ENCODE measurements at places on chromosomes 5 and 9. TPM values are rescaled to one million over a fixed set of nuclear protein-coding genes. Genes with fewer than 3 reads are reported as not detected.

The PTGS1 gene
- 109 TPM for total RNA-seq

The IFNE gene
- total RNA-seq, result 1.8 TPM

DNA sequence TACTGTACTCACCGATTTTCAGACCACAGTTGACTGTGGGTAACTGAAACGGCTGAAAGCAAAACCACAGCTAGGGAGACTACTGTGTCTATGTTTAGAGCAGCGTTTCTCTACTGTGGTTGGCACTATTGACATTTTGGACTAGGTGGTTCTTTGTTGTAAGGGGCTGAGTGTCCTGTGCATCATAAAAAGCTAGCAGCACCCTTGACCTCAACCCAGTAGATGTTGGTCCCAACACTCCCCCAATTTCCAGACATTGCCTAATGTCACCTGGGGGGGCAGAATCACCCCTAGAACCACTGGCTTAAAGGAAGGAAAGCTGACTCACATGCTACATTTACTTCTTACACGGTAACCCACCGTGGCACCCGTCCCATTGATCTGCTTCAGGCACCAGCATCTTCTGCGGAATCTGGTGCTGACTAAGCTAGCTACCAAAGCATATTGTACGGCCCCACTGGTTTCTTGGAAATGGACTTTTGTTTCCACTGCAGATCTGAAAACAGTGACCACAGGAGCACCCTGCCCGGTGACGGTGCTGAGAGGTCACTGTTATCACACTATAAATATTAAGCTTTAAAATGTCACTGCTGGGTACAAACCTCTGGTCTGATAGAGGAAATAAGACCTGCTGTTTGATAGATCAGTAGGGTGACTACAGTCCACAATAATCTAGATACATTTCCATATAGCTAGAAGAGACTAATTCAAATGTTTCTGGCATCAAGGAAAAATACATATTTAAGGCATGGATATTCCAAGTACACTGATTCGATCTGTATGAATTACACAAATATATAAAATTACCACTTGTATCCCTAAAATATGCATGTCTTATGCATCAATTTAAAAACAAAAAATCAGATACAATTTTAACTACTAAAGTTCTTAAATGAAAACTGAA, 151.4 kb downstream of the HSD17B3 start:
- H3K4me3 ChIP-seq, result no peak overlapping the region
- no peaks in the 10 kb centered on the region for H3K36me3 ChIP-seq
- H3K4me1 ChIP-seq, result no peaks in the 10 kb centered on the region
- no peak for DNase-seq
- H3K27me3 ChIP-seq, result peaks cover 23% of the 10 kb centered on the region

DNA sequence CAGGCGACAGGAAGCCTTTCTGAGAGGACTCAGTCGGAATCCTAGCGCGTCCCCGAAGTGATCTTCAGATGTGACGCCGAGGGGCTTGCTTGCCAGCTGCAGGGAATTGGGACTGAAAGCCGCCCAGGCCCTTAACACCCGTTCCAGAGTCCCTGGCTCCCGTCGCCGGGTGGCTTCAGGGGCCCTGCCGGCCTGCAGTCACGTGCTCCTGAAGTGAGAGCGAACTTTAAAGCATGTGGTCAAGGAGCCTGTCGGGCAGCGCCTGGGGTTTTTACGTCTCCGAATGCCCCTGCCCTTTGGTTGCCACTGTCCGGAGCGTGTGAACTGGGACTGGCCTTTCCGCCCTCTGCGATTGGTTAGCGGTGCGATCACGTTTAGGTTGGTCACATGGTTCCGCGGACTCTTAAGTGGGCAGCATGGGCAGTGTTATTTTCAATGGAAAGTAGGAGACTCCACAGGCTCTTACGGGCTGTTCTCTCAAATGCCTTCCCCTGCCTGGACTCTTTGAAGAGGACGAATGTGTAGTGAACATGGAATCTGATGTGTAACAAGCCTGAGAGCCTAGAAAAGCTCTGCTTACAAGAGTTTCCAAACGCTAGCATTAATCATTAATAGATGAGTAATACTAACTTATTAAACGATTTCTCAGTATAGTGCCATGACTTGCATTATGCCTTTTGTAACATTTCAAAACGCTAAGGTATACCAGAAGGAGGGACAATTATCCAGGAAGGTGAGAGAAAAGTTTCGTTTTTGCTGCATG, 1.9 kb downstream of the VLDLR start:
- no peaks in the 10 kb centered on the region for H3K27me3 ChIP-seq
- peak; percentile 47 for DNase-seq
- no peaks in the 10 kb centered on the region for H3K36me3 ChIP-seq
- peak overlapping the region; percentile 85 for H3K4me3 ChIP-seq
- H3K4me1 ChIP-seq, result peaks cover 24% of the 10 kb centered on the region

DNA sequence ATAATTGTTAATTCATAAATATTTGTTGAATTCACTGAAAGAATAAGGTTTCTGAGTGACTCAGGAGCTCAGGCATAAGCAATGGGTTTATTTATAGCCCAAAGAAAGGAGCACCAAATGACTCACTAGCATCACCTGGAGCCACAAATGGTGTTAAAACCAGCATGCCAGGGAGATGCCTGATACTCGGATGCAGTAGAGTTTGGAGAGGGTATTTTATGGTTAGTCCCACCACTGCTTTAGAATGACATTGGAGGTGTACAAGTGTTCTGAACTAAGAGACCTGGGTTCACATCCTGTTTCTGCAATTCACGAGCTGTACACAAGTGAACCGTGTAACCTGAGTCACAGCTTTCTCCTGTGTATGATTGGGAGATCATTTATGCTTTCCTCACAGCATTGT, 25.2 kb downstream of the CCL28 start:
- H3K27ac ChIP-seq, result no peak overlapping the region
- peaks cover 5% of the 10 kb centered on the region for H3K27me3 ChIP-seq
- no peak for DNase-seq
- no peak overlapping the region for H3K4me3 ChIP-seq
- peaks cover 9% of the 10 kb centered on the region for H3K4me1 ChIP-seq
- H3K36me3 ChIP-seq, result no peaks in the 10 kb centered on the region

DNA sequence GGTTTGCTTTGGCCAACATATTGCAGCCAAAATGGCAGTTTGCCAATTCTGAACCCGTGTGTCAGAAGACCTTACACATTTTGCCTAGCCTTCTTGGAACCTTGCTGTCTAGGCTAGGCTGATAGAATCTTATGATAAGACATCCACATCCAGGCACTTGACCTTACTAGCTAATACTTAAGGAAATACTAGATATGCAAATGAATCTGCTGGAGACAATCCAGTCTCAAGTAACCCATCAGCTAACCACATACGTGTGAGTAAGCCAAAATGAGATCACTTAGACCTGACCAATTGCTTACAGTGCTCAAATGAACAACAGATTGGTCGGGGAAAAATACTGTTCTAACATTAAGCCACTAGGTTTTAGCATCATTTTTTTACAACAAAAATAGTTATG, 1504.6 kb upstream of the CDH9 start:
- H3K27me3 ChIP-seq, result no peaks in the 10 kb centered on the region
- no peaks in the 10 kb centered on the region for H3K4me1 ChIP-seq
- no peaks in the 10 kb centered on the region for H3K36me3 ChIP-seq
- no peak overlapping the region for H3K27ac ChIP-seq
- H3K4me3 ChIP-seq, result no peak overlapping the region

GRCh38 chr9:3993773-3994172, 306.1 kb downstream of the GLIS3 start:
- H3K27ac ChIP-seq, result no peak overlapping the region
- no peaks in the 10 kb centered on the region for H3K27me3 ChIP-seq
- H3K4me1 ChIP-seq, result peaks cover 7% of the 10 kb centered on the region
- H3K36me3 ChIP-seq, result peaks cover 16% of the 10 kb centered on the region
- no peak for DNase-seq

DNA sequence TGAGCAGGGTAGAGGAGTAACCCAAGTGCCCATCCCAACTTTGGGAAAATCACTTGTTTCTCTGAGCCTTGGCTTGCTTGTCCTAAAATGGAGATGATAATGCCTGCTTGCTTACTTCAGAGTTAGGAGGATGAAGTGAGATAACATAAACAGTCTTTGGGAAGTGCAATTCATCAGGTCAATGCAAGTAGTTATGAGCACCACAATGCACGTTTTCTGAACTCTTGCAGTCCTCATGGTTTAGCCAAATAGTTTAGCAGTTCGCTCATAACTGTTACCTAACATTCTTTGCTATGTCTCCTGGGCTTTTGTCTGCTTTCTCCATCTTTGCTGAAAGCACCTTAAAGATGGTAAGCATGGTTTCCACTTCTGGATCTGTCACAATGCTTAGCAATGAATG, 270.0 kb downstream of the ADAMTSL1 start:
- DNase-seq, result no peak
- H3K27me3 ChIP-seq, result peaks cover 5% of the 10 kb centered on the region
- H3K36me3 ChIP-seq, result peaks cover 46% of the 10 kb centered on the region
- peaks cover 19% of the 10 kb centered on the region for H3K4me1 ChIP-seq
- no peak overlapping the region for H3K27ac ChIP-seq
